ENCODE measurements at places on chromosomes 1 and 21.

- no peak for DNase-seq
Measured at GRCh38 chr1:17922833-17923232, 167.7 kb downstream of the ACTL8 start.

DNA sequence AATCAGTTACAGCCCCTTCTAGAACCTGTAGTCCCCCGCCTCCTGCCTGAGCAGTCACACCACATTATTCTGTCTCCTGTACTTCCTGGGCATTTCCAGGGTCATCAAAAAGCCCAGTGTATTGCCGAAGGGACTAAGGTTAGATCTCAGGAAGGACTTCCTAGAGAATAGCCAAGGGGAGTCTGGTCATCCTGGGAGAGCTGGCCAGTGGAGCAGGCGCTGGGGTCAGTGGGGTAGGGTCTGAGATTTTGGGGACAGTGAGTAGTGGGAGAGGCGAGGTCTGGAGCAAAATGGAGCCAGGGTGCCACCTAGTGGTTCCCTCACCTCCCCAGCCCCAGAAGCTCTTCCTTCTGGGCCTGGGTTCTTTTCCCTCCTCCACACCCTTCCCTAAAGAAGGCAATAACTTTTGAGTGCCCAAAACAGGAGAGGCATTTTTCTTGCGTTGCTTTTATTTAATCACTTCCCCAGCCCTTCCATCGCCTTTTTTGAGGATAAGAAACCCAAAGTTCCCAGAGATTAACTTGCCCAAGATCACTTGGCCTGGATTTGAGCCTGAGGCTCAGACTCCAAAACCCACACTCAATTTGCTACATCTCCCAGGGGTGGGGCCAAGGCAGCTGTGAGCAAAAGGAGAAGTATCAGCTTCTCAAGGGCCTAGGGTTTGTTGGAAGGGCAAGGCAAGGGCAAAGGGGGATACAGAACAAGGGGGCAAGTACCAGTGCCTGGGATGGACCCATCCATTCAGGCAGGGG is 7.3 kb upstream of the PMVK start:
- DNase-seq: no peak

GRCh38 chr1:74609810-74610371 is 63.7 kb downstream of the ERICH3 start:
- no peak for DNase-seq

- no peak for DNase-seq
Measured at GRCh38 chr1:235984041-235984825, 80.7 kb downstream of the NID1 start.

GRCh38 chr1:200962631-200963030 is 60.9 kb downstream of the KIF21B start:
- DNase-seq: no peak

DNA sequence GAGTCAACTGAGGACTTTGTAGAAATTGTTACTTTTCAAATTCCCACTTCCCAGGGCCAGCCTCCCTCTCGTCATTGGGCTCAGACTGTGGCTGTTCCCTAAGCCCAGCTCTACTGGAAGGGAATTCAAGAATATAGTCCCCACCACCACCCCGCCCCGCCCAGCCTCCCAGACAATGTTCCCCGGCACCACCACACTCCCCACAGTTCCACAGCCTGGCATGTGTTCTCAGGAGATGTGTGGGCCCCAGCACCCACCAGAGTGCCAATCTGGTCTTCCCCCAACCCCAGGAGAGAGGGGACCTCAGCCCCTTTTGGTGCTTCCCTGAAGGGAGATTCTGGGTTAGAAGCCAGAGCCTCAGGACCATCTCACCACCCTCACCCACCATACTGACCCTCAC is 120.1 kb downstream of the SYT2 start:
- DNase-seq: no peak

DNA sequence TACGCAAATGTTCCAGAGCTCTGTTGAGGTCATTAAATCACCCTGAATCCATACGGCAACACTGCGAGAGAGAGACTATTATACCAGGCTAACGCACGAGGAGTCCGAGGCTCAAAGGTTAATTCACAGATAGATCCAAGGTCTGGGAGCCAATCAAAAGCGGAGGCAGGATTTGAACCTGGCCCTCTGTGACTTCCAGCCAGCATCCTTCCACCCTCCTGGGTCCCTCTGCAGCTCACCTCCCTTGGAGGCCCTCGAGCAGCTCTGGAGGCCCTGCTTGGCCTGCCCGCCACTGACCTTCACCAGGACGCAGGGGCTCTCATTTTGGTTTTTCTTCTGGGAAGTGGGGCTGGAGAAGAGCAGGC is 42.1 kb downstream of the KIAA1614 start:
- DNase-seq: no peak

GRCh38 chr1:217526636-217527035 is 104.3 kb downstream of the GPATCH2 start:
- no peak for DNase-seq

- DNase-seq: no peak
Measured at GRCh38 chr1:54887665-54888071, 673 bp upstream of the DHCR24 start.

- DNase-seq: no peak
Measured at GRCh38 chr1:98340511-98340910, 321.0 kb upstream of the SNX7 start.

DNA sequence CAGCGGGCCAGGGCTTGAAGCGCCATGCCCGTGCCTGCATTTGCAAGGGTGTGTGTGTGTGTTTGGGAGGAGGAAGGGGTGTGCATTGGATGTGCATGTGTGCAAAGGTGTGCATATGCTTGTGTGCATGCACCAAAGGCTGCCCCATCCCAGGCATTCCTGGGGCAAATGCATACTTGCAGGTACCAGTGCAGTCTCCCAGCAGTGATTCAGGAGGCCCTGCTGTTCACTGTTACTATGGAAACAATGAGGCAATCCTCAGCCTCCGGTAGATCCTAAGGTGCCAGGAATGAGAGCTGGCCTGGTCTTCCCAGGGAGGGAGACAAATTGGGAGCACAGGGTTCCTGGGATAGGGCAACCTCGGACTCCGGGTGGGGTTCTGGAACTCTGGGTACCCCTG is 7.5 kb upstream of the FNDC5 start:
- no peak for DNase-seq

GRCh38 chr1:4126731-4127591 is 226.9 kb upstream of the C1orf174 start:
- no peak for DNase-seq

DNA sequence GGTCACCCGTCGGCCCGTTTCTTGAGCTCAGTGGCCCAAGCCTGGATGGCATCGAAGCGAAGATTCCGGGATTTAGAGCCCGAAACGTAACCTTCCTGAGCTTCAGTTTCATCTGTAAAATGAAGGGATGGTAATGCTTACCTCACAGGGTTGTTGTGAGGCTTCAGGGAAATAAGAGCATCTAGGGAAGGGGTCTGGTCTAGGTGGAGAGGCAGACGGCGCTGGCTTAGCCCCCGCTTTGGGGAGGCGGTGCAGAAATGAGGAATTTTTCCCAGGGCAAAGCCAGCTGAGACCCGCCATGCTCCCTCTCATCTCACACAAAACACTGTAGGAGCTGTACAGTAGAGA is 717 bp upstream of the MYCL start:
- no peak for DNase-seq

GRCh38 chr1:101253976-101254674 is 17.3 kb downstream of the S1PR1 start:
- no peak for DNase-seq

- no peak for DNase-seq
Measured at GRCh38 chr1:65357291-65357960, 48.1 kb downstream of the DNAJC6 start.

- no peak for DNase-seq
Measured at GRCh38 chr1:91604632-91605031, 104.0 kb downstream of the CDC7 start.

GRCh38 chr1:213783893-213784292 is 203.9 kb upstream of the PROX1 start:
- no peak for DNase-seq

DNA sequence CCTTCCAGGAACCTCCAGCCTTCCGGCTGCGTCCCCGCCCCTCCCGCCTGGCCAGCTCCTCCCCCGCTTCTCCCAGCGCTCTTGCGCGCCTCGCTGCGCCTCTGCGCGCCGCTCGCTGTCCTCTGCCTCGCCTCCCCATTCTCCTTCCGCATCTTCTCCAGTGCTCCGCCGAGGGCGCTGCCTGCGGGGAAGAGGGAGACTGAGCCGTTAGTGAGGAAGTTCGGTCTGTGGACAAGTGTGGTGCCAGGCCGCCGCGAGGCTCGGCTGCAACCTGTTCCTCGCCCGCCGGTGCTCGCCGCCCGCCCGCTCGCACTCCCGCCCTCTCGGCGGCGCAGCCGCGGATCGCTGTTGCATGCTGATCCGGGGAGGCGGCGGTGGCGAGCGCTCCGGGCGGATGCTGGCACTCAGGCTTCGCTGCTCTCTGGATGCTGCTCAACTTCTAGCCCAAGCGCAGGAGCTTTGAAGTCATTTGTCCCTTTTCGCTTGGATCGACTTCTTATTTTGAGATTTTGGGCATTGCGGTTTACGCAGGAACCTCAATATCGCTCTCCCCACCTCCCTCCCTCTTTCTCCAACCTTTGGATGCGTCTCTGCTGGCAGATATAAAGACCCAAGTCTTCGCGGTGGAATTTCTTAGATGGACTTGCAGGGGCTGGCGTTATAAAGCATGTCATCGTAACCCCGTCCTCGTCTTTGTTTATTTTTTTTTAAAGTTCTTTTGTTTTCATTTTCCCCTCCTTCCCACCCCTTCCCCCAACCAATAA is 614 bp upstream of the CACNA1E start:
- no peak for DNase-seq

- DNase-seq: no peak
Measured at GRCh38 chr1:8184301-8184700, 133.6 kb upstream of the SLC45A1 start.

DNA sequence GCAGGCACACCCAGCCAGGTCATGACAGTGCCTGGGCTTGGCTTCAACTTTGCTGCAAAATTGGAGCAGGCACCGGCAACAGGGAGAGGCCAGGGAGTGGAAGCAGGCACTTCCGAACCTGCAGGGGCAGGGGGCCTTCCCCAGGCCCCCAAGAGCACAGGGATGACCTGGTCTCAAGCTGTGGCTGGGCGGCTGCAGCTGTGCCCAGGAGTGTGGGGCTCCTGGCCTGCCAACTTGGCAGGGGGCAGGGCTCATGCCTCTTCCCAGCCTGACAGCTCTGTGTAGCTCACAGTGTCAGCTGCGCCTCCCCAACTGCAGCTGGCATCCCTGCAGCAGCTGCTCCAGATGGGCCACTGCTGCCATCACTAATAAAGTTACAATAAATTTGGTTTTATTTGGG is 51.5 kb upstream of the SCYL3 start:
- DNase-seq: no peak

GRCh38 chr1:6269720-6270400 is 9.0 kb upstream of the GPR153 start:
- DNase-seq: no peak

DNA sequence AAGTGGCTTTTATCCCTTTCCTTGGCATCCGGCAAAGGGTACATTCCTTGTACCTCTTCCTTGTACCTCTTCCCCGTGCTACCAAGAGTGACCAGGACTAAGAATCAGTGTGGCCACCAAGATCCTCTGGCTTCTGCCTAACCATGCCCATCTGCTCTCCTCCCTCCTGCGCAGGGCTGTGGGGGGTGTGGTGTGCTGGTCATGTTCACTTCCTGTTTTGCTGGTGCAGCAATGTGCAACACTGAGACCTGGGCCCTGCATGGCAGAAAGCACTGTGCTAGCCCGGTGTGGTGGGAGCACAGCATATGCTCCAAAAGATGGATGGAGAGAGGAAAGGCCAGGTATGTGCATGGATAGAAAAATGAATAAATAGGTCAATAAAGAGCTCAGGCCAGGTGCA is 33.3 kb upstream of the TENT5C start:
- no peak for DNase-seq

DNA sequence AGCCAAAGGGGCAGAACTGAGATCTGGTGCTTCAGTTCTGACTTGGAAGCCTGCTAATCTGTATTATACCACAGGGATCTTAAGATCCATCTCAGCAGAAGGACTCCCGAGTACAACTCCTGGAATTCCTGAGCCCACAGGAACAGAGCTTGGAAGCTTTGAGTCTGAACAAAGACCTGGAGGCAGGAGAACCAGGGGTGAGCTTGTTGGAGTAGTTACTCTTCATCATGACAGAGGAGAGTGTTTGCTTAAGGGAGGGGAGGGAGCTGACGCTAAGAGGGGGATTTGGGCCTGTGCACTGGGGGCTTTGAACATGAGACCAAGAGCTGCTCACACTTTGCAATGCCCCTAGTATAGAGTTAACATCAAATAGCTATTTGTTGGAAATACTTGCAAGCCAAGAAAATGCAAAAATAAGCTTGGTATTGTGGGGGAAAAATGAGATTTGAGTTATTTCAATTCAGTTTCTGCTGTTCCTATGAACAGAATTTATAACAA is 41.1 kb upstream of the TRABD2B start:
- no peak for DNase-seq

DNA sequence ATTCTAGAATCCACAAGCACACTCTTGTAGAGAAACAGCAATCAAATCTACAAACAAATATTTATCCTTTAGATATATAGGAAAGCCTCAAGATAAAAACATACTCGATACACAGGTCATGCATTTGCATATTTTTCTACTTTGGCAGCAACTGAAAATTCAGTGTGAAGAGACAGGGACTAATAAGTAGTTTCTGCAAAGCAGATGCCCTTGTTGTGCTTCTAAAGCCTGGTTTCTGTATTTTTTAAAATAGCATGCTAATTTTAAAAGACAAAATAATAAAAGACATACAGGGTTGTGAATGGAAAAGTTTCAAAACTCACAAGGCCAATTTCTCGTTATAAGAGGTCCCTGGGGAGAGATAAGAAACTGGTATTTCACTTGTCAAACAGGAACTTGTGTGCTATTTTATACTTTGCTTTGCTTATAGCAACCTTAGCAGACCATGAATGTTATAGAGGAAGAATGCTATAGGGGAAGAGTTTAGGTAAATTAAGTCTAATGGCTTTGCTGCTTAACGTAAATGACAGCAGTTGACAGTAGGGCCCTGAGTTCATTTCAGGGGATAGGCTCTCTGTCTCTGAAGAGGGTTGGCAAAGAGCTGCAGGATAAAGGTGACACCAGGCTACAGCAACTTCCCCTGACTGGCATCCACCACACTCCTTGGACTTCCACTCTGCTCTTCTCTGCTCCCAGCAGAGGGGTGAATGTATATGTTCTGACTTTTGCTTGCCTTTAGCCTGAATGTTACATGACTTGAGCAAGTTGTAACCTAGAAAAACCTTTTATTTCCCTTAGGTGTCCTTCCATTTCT is 9.4 kb upstream of the RGS13 start:
- no peak for DNase-seq

GRCh38 chr1:227778401-227778947 is 37.0 kb upstream of the PRSS38 start:
- DNase-seq: no peak

DNA sequence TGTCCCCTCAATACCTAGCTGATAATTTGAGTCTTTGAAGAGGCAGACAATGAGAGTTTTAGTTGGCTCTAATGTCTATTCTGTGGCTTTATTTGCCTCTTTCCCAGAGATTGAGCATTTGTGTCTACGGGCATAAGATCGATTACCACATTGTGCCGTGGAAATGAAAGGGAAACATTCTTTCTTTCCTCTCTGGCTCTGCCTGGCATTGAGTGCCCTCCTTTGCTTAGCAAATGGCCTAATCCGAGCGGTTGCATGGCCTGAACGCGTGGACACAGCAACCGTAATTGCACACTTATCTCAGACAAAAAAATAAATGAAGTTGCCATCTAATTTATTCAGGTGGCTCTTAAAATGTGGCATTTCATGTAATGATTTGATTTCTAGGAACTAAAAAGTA is 247.9 kb downstream of the ADGRL2 start:
- no peak for DNase-seq

GRCh38 chr1:244863491-244864252 is 671 bp downstream of the HNRNPU start:
- no peak for DNase-seq

Data from NCI-H1048 (cell line).